ENCODE measurements at places on chromosomes 11 and 22.

DNA sequence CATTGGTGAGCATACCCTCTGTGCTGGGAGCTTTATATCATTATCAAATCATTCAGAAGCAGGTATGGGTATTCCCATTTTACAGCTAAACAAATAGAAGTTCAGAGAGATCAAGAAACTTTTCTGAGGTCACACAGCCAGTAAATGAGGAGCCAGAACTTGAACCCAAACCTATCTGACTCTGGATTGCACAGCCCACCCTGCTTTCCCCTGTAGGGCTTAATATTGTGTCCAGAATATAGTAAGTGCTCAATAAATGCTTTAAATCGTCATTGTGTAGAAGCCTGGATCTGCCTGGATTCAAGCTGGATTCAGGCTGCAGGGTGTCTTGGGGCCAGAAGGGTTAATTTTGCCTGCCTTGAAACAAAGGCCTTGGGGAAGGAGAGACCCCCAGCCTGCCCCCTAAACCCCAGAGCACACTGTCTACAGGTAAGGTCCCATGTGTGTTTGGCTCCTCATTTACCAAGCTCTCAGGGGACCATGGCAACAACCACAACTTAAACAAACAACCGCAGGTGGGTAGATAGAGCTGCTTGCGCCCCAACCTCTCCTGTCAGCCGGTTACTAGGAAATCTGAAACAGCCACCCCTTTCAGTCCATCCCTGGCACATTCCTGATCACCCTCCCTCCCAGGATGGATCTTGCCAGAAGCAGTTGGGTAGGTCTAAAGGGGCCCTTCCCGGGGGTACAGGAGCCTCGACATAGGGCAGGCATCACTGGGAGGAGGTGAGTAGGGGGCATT is 3.0 kb upstream of the SEC14L3 start:
- H3K27me3 ChIP-seq: peaks cover 10% of the 10 kb centered on the region
- H3K36me3 ChIP-seq: no peaks in the 10 kb centered on the region
- DNase-seq: no peak
- H3K4me3 ChIP-seq: no peak overlapping the region
- no peaks in the 10 kb centered on the region for H3K4me1 ChIP-seq

- peaks cover 27% of the 10 kb centered on the region for H3K4me1 ChIP-seq
- no peak overlapping the region for H3K4me3 ChIP-seq
- no peak for DNase-seq
- H3K27ac ChIP-seq: no peak overlapping the region
Observed at GRCh38 chr11:102325088-102325487, 7.8 kb downstream of the BIRC3 start.

GRCh38 chr11:45100339-45100738 is 46.1 kb upstream of the PRDM11 start:
- no peak overlapping the region for H3K4me3 ChIP-seq
- H3K4me1 ChIP-seq: peaks cover 9% of the 10 kb centered on the region
- no peak overlapping the region for H3K27ac ChIP-seq
- DNase-seq: peak; percentile 35

DNA sequence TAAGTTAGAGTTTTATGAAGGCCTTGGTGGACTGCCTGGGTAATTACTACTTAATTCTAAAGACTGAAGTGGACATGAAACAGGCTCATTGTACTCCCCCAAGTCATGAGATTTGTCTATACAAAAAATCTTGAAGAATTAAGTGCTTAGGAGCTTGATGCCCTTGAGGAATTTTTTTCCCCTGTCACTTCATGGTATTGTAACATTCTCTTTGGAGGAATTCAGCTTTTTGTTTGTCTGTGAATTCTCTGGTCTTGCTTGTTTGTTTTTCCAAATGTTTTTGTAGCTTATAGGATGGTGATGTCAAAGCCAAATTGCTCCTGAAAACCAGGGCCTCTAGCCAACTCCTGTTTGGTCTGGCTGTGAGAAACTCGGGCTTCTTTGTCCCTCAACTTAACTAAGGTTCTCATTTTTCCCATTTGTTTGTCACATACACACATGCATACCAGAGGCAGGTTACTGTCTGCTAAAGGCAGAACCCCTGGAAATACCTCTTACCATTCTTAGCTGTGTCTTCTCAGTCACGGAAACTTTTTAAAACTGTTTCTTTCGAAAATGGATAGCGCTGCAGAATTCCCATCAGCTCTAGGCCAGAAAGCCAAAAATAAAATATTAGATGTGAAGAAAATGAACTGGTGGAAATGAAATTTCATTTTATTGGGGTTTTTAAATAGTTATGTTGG is 66.9 kb downstream of the AMOTL1 start:
- peaks cover 19% of the 10 kb centered on the region for H3K4me1 ChIP-seq
- H3K4me3 ChIP-seq: no peak overlapping the region
- no peak for DNase-seq

- no peak overlapping the region for H3K4me3 ChIP-seq
- peaks cover 26% of the 10 kb centered on the region for H3K4me1 ChIP-seq
- peak; percentile 62 for DNase-seq
Observed at GRCh38 chr11:77113382-77114088, 10.9 kb downstream of the OMP start.

DNA sequence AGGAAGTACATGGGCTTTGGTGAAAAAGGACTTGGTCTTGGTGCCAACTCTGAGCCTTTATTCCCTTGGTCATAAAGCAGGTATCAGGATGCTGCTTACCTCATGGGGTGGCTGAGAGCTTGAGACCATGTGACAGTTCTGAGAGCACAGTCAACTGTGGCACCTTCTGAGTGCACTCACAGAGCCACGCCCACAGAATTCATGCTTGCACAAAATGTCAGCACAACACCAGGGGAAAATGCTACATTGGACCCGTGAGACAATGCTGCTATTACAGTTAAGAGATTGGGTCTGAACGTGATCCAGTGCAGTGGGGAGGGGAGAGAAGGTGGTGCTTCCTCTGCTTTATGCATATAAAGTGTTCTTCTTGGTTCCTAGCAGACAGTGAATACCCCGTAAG is 79.5 kb upstream of the SPON1 start:
- H3K4me3 ChIP-seq: no peak overlapping the region
- H3K27me3 ChIP-seq: no peaks in the 10 kb centered on the region
- H3K27ac ChIP-seq: no peak overlapping the region

DNA sequence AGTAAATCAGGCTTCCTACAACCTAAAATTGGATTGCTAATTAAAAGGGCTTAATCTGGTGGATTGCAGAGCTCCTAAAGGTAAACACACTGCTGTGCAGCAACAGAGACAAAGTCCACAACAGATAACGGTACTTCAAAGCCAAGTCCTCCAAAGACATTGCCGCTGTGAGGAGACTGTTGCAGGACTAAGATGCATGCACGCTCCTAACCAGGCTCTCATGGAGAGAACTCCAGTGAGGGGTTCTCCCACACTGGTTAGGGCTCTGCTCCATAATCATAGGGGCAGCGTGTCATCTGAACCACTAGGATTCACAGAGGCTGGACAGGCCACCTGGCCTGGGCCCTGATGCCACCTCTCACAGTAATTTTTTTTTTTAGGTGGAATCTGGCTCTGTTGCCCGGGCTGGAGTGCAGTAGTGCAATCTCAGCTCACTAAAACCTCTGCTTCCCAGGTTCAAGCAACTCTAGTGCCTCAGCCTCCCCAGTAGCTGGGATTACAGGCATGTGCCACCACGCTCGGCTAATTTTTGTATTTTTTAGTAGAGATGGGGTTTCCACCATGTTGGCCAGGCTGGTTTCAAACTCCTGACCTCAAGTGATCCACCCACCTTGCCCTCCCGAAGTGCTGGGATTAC is 56.9 kb upstream of the ARFGAP3 start:
- peaks cover 5% of the 10 kb centered on the region for H3K4me1 ChIP-seq
- H3K27me3 ChIP-seq: no peaks in the 10 kb centered on the region
- H3K27ac ChIP-seq: no peak overlapping the region

DNA sequence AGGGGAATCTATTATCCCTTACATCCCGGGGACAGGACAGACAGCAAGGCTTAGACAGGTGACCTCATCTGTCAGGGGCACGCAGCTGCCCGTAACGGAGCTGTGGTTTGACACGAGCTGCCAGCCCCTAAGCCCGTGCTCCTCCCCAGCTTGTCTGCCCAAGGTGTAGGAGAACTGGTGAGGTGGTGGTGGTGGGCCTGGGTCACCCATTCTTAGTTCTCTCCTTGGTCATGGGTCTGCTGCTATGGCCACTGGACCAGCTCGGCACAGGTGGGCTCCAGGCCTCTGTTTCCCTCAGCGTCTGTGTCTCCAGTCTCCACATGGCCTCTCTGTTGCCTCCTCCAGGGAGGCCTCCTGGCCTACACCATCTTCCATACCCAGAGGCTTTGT is 5.4 kb downstream of the PARVG start:
- peaks cover 7% of the 10 kb centered on the region for H3K27me3 ChIP-seq
- H3K27ac ChIP-seq: no peak overlapping the region
- H3K4me1 ChIP-seq: no peaks in the 10 kb centered on the region

- peaks cover 5% of the 10 kb centered on the region for H3K27me3 ChIP-seq
- peak; percentile 47 for DNase-seq
- no peaks in the 10 kb centered on the region for H3K36me3 ChIP-seq
- H3K27ac ChIP-seq: no peak overlapping the region
Observed at GRCh38 chr11:1460396-1460985, 26.1 kb downstream of the MOB2 start.

DNA sequence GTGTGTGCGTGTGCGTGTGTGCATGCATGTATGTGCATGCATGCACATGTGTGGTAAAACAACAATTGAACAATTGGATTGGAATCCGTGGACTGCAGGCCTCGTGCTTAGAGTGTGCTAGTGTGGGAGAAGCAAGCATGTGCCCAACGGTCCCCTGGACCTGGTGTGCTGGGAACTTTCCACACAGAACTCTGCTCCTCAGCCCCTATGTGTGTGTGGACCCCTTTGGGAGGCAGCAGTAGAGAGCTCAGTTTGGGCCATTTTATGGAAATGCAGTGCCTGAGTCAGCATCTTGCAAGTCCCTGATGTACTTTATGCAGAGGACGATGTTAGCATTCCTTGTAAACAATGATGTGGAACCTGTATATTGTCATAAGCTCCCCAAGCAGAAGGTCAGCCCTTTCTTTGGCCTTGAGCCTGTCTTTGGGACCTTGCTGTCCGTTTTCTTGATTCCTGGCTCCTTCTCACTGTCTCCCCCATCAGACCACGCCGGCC is 167.3 kb downstream of the TBC1D22A start:
- H3K27ac ChIP-seq: no peak overlapping the region
- H3K27me3 ChIP-seq: no peaks in the 10 kb centered on the region
- H3K36me3 ChIP-seq: no peaks in the 10 kb centered on the region
- H3K4me3 ChIP-seq: no peak overlapping the region
- DNase-seq: no peak

GRCh38 chr11:66864924-66865697 is 8.2 kb downstream of the LRFN4 start:
- H3K27me3 ChIP-seq: no peaks in the 10 kb centered on the region
- H3K4me1 ChIP-seq: no peaks in the 10 kb centered on the region
- no peak overlapping the region for H3K27ac ChIP-seq

DNA sequence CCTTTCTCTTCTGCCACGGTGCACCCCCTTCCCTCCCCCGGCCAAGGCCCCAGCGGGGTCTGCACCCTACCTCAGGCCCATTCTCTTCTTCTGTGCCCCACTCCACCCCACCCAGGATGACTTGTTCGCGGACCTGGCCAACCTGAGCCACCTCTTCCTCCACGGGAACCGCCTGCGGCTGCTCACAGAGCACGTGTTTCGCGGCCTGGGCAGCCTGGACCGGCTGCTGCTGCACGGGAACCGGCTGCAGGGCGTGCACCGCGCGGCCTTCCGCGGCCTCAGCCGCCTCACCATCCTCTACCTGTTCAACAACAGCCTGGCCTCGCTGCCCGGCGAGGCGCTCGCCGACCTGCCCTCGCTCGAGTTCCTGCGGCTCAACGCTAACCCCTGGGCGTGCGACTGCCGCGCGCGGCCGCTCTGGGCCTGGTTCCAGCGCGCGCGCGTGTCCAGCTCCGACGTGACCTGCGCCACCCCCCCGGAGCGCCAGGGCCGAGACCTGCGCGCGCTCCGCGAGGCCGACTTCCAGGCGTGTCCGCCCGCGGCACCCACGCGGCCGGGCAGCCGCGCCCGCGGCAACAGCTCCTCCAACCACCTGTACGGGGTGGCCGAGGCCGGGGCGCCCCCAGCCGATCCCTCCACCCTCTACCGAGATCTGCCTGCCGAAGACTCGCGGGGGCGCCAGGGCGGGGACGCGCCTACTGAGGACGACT is 15.9 kb downstream of the RTN4RL2 start:
- H3K27me3 ChIP-seq: no peaks in the 10 kb centered on the region
- no peak overlapping the region for H3K27ac ChIP-seq
- no peak overlapping the region for H3K4me3 ChIP-seq
- no peaks in the 10 kb centered on the region for H3K4me1 ChIP-seq
- no peak for DNase-seq

DNA sequence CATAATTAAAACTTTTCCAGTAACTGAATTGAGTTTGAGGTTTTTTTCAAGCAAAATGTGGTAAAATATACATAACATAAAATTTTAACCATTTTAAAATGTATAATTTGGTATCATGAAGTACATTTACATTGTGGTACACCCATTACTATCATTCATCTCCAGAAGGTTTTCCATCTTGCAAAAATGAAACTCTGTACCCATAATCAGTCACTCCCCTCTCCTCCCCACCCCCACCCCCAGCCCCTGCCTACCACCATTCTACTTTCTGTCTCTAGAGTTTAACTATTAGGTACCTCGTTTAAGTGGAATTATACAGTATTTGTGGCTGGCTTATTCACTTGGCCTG is 63.7 kb downstream of the MICAL2 start:
- no peaks in the 10 kb centered on the region for H3K36me3 ChIP-seq
- no peak for DNase-seq
- H3K27me3 ChIP-seq: no peaks in the 10 kb centered on the region
- H3K4me1 ChIP-seq: peaks cover 63% of the 10 kb centered on the region
- H3K4me3 ChIP-seq: no peak overlapping the region
- H3K27ac ChIP-seq: peak overlapping the region; percentile 96

- no peak overlapping the region for H3K4me3 ChIP-seq
- peaks cover 27% of the 10 kb centered on the region for H3K27me3 ChIP-seq
- H3K4me1 ChIP-seq: no peaks in the 10 kb centered on the region
- H3K27ac ChIP-seq: no peak overlapping the region
Observed at GRCh38 chr22:43890901-43891331, 897 bp downstream of the PNPLA5 start.

- H3K36me3 ChIP-seq: no peaks in the 10 kb centered on the region
- no peak for DNase-seq
- H3K27me3 ChIP-seq: no peaks in the 10 kb centered on the region
- H3K4me1 ChIP-seq: no peaks in the 10 kb centered on the region
Observed at GRCh38 chr11:83520849-83521248, 234.7 kb upstream of the CCDC90B start.

GRCh38 chr22:31235081-31235480 is 23.0 kb downstream of the LIMK2 start:
- DNase-seq: no peak
- no peak overlapping the region for H3K4me3 ChIP-seq
- H3K27ac ChIP-seq: no peak overlapping the region
- H3K4me1 ChIP-seq: 0 out of 2 replicates have a peak, but pooled peaks cover 5% of the 10 kb centered on the region

- H3K36me3 ChIP-seq: no peaks in the 10 kb centered on the region
- H3K4me1 ChIP-seq: peaks cover 63% of the 10 kb centered on the region
- H3K27me3 ChIP-seq: no peaks in the 10 kb centered on the region
- no peak overlapping the region for H3K4me3 ChIP-seq
- peak overlapping the region; percentile 96 for H3K27ac ChIP-seq
Observed at GRCh38 chr11:12174477-12175143, 64.2 kb downstream of the MICAL2 start.

- no peaks in the 10 kb centered on the region for H3K27me3 ChIP-seq
- DNase-seq: no peak
- no peaks in the 10 kb centered on the region for H3K36me3 ChIP-seq
- no peak overlapping the region for H3K4me3 ChIP-seq
- no peak overlapping the region for H3K27ac ChIP-seq
Observed at GRCh38 chr11:128156486-128156885, 430.9 kb downstream of the ETS1 start.

GRCh38 chr11:102666331-102666957 is 39.1 kb downstream of the MMP27 start:
- H3K36me3 ChIP-seq: no peaks in the 10 kb centered on the region
- no peak overlapping the region for H3K27ac ChIP-seq
- H3K4me1 ChIP-seq: no peaks in the 10 kb centered on the region
- H3K4me3 ChIP-seq: no peak overlapping the region
- DNase-seq: peak; percentile 74
- 0 out of 2 replicates have a peak, but pooled peaks cover under 1% of the 10 kb centered on the region for H3K27me3 ChIP-seq

All from GM23248 (cell line).